Stimulated activated CD4-positive, alpha-beta T cell treated with anti-CD3 and anti-CD28 coated beads, Interleukin-1b, Interleukin-23, amount 100 ng/mL, for 1 hour (primary cell): ENCODE measurements at places on chromosomes 6 and 20.

GRCh38 chr6:84227044-84227433 lies 404 bp downstream of the CEP162 start:
- no peak for DNase-seq

- DNase-seq: no peak
Measured at GRCh38 chr6:85066266-85066665, 301.9 kb upstream of the TBX18 start.

DNA sequence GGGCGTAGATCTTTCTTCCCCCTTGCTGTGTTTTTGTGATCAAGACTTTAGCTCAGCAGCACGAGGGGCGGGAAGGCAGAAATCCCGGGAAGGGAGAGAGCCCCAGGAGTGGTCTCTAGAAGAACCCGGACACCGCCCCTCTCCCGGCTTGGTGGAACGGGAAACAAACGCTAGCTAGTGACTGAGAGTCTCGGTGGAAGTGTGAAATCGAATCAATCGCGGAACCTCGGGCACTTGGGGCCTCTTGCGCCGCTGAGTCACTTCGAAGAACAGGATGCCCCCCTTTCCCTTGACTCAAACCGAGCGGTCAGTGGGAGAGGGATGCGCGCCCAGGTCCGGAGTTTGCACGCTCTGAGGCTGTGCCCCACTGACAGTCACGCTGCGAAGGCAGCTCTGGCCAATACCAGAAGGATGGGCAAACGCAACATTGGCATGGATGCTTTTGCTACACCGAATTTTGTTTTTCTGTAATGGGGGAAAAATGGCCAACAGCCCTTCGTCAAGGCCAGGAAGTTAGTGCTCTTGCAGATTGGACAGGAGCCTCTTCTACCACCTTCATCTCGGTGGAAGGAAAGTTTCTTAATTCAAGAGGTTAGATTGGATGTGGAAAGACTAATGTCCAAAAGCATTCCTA lies 1.6 kb upstream of the OLIG3 start:
- DNase-seq: no peak

- DNase-seq: no peak
Measured at GRCh38 chr6:79313254-79313653, 78.8 kb upstream of the HMGN3 start.

GRCh38 chr6:1720620-1721322 lies 111.1 kb downstream of the FOXC1 start:
- no peak for DNase-seq

DNA sequence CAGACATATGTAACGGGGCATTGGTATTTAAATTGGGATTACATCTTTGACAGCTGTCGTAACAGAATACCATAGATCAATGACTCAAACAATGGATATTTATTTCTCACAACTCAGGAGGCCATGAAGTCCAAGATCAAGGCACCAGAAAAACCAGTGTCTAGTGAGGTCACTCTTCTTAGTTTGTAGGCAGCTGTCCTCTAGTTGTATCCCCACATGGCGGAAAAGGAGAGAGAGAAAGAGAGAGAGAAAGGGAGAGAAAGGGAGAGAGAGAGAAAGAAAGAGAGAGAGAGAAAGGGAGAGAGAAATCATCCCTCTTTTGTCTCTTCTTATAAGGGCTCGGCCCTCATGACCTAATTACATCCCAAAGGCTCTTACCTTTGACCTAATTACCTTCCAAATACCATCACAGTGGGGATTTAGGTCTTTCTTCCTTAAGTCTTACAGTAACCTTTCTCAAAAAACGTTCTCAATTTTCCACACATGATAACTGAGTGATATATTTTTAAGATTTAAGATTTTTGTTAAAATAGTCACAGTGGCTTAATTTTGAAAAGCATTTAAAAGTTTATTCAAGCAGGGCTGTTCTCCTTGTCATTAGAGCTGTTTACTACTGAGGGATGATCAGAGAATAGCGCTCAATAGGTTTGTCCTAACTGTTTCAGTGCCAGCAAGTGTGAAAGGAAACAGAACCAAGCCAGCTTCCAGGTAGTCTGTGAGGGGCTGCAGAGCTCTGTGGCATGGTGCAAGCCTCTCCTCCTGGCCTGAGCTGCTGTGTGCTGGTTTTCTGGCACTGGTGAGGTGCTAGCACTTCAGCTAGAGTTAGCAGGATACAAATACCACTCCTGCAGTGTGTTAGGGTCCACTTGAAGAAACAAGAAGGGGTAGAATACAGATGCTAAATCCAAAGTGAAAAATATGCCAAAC lies 79.0 kb downstream of the IMPG1 start:
- no peak for DNase-seq

DNA sequence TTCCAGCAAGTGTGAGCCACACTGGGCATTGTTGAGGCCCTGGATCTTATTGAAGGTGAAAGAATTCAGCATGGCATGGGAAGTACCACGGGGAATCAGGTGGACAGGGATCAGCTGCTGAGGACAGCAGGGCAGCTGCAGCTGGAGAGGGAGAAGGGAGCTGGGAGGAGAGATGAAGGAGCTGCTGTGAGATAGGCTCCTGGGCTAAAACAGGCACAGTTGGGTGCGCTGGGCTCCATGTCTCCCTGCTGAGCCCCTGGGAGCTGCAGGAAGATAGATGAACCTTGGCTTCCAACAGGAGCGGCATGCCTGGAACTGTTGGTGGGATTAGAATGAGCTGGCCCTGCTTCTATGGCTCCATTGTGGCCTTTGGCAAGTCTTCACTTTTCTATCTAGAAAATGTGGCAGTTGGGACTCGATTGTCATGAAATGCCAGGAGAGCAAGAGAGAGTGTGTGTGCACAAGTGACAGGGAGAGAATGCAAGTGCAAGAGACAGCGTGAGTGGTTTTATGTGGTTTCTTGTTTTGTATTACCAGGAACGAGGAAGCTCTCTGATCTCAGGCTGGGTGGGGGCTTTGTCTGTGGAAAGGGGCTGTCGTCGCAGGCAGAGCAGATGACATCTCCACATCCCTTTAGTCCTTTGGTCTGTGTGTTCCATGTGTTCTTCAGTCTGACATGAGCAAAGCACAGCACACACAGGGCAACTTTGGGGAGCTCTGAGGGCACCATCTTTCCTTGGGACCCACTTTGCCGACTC lies 20.4 kb downstream of the SNPH start:
- DNase-seq: no peak

DNA sequence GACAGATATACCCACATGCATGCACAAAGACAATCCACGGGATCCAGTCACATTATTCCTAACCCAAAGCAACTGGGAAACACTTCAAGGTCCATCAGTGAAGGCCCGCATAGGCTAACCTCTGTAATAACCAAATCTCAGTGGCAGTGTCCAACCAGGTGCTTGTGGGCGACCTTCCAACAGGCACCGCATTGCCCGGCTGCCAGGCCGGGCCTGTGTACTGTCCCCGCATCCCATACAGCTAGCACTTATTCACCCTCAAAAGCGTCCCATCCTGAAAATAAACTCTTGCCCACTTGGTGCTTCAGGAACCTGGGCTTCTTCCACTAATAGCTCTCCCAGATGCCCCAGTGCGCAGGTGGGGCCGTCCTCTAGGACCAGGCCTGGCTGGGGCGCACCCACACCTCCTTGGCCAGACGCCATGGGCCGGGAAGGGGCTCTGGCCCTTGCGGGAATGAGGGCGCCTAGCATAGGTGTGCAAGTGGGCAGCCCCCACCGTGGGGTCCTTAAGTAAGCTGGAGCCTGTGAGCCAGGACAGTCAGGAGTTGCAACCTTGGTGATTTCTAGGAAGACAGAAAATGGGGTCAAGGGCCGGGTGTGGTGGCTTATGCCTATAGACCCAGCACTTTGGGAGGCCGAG lies 1.1 kb upstream of the ENTPD6 start:
- DNase-seq: no peak

GRCh38 chr6:93624408-93624807 lies 205.0 kb upstream of the EPHA7 start:
- DNase-seq: no peak

DNA sequence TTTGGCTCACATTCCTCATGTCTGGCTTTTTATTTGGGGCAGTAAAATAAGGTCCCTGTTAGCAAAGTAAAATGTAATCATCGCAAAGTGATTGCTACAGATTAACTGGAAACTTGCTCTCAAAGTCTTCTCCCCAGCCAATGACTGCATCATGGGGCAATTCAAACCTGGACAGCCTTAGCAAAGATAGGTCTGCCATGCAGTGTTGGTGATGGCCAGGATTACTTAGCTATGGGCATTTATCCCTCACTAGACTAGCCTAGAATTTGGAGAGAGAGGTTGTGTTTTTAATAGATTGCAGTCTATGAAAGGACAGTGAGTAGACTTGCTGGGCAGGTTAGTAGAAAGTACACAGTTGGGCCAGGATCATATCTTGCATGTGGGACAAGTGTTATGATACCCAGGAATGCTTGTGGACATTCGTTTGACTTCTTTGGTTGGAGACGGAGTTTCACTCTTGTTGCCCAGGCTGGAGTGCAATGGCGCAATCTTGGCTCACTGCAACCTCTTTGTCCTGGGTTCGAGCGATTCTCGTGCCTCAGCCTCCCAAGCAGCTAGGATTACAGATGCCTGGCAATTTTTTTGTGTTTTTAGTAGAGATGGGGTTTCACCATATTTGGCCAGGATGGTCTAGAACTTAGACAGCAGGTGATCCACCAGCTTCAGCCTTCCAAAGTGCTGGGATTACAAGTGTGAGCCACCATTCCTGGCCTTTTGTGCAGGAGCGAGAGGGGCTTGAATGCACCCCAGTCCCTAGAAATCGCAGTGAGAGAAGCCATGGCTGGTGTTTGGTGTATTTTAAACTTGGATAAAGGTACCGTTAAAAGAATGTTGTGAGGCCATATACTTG lies 3.4 kb downstream of the RPS12 start:
- DNase-seq: no peak

- no peak for DNase-seq
Measured at GRCh38 chr6:69866351-69866769, at the start of gene COL19A1. Gene COL19A1 (plus strand): TSS chr6:69866556. CDS start chr6:69879568, 13,012 bp downstream.

GRCh38 chr6:135141728-135142127 lies 39.4 kb upstream of the MYB start:
- DNase-seq: no peak

- DNase-seq: no peak
Measured at GRCh38 chr6:138485005-138485545, 14.2 kb downstream of the NHSL1 start.

DNA sequence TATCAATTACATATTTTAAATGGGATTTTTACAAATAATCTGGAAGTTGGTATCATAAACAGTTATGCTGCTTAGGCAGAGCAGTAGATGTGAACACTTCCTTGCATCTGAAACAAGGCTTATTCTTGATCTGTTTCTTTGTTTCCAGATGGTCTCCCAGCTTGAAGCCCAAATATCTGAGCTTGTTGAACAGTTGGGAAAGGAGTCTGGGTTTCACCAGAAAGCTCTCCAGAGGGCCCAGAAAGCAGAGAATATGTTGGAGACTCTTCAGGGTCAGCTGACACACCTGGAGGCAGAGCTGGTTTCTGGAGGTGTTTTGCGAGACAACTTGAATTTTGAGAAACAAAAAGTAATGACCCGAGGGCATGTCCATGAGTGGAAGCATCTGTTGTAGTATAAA lies 91.9 kb downstream of the CCDC170 start:
- no peak for DNase-seq

GRCh38 chr6:170031684-170032121 lies 259.2 kb downstream of the DLL1 start:
- DNase-seq: no peak

- DNase-seq: no peak
Measured at GRCh38 chr20:58231683-58232082, 3.2 kb upstream of the ANKRD60 start.

DNA sequence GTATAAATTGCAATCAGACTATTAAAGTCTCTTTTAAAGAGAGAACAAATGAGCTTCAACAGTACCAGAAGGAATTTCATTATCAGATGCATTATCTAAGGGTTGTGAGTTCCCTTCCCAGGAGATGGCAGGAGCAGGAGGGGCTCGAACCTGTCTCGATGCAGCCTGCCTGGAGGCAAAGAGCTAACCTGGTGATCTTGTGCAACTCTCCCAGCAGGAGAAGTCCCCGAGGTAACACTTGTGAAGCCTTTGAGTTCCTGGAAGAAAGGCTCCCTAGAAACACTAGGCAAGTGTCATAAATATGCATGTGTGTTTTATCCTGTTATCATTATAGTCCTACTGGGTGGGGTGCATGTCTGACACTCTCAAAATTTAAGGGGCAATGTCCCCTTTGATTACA lies 232.2 kb upstream of the ARID1B start:
- no peak for DNase-seq

GRCh38 chr6:117605169-117605826 lies 3.0 kb upstream of the GOPC start:
- DNase-seq: no peak

- DNase-seq: no peak
Measured at GRCh38 chr6:97882755-97883154, 599.7 kb upstream of the MMS22L start.

- no peak for DNase-seq
Measured at GRCh38 chr6:167826896-167827582, at the start of gene AFDN. Gene AFDN (plus strand): TSS chr6:167826911. CDS start chr6:167827133, 222 bp downstream.
